Right atrium auricular region (tissue), 2 donors: ENCODE measurements at places on chromosomes 7 and 10. TPM values are rescaled to one million over a fixed set of nuclear protein-coding genes. Genes with fewer than 3 reads are reported as not detected.

GRCh38 chr10:129033340-129033739 is 433.7 kb upstream of the MGMT start:
- DNase-seq: no peak

DNA sequence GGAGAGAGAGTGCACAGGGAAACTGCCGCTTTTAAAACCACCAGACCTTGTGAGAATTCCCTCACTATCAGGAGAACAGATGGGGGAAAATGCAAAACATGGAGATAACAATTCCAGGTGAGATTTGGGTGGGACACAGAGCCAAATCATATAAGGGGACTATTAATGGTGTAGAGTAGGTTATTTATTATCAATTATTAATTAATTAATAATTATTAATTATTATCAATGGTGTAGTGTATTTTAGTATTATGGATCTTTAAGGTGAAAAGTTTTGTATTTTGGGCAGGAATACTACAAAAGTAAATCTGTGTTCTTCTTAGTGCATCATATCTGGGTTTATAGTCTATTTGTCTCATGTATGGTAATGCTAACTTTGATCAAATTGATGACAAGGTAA is 377.7 kb upstream of the KCND2 start:
- no peak for DNase-seq

DNA sequence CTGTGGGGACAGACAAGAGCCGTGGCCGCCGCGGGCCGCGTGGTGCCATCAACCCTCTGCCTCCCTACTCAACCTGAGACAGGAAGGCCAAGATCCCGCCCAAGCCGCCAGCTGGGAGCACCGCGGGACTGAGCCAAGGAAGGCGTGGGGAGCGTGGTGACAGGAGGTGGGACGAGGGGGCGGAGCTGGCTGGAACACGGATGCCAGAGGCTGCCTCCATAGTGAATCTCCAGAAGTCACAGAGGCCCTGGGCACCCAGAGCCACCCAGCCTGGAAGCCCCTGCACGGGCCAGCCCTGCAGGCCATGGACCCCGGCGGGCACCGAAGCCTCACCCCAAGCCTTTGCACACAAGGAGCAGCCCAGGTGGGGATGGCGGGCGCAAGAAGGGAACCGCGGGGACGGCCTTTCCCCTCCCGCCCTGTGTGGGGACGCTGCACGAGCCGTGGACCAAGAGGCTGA is 18.1 kb upstream of the DPYSL4 start:
- no peak for DNase-seq

The TSPAN12 gene
- 29.5 TPM for total RNA-seq

- DNase-seq: no peak
Observed at GRCh38 chr7:69749994-69750393, 151.7 kb downstream of the AUTS2 start.

The CH25H gene
- total RNA-seq: 0.98 TPM

DNA sequence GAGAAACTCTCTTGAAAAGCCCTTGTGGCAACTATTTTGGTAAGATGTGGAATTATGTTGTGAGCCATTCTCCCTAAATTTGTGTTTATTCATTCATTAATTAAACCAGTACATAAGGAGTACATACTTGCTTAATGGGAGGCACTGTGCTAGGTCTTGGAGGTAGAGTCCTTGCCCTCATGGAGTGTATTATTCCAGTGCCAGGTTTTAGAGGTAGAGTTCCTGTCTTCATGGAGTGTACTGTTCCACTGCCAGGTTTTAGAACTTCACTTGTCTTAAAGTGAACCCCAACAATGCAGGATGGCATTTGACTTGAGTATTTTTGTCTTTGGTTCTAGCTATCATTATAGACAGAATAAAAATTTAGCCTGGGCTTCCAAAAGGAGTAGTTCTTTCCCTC is 8.8 kb downstream of the MXI1 start:
- no peak for DNase-seq

DNA sequence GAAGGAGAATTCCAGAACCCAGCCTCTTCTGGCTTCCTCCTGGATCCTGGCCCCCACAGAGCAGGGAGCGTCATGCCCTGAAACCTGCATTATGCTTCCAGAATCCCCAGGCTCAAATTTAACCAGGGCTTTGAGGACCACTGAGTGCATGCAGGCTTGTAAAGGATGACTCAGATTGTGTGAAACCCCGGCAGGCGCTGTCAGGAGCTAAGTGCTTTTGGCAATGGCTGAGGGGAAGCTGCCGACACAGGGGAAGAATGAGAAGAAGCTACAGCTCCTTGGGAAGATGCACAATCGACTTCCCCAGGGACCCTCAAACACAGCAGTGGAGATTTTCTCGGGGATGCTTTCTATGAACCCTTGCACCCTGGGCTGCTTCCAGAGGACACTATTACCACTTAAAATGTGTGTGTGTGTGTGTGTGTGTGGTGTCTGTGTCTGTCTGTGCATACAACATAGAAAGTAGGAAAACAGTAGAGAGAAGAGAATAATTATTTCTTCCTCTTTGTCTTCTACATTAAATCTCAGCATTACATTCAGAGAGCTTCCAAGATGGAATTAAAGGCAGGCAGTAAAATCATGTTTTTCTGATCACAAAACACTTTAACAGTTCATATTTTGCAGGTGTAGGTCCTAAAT is 183.5 kb upstream of the INHBA start:
- DNase-seq: no peak

DNA sequence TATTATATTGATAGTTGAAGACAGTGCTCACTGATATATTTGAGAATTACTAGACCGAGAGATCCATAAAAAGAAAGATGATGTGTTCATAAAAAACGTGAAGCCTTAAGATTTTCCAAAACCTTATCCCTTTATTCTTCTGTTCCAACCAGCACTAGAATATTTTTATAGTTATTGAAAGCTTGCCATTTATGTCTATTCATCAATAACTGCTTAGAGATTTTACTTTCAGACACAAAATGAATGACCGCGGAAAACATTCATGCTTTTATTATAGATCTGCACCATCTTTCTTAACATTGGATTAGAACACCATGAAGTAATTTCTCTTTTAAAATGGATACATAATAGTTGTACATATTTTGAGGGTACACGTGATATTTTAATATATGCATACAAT is 77.6 kb downstream of the FBXL13 start:
- DNase-seq: no peak

The NEURL1 gene
- total RNA-seq: 0.12 TPM

- no peak for DNase-seq
Observed at GRCh38 chr7:122618585-122619189, 80.2 kb downstream of the RNF133 start.

DNA sequence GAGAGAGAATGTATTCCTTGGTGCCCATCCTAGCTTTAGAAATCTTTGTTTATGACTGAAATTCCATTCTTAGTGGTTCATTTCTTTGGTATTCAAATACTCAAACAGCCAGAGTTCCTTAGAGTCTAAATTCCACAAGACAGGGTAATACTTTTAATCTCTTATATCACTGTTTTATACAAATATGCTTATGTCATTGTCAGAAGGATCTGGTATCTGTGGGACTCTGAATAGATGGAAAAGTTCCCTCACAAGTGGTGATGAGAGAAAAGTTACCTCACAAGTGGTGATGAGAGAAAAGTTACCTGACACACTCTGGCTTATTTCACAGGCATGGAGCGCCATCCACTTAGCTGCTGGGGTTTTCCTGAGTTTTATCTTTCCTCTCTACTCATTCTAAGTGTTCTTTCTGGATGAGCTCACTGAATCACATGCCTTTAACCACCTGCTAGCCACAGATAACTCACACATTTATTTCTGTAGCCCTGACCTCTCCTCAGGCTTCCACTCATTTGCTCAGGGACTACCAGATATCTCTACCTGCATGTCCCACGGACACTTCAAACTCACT is 784.0 kb downstream of the SUGCT start:
- no peak for DNase-seq

DNA sequence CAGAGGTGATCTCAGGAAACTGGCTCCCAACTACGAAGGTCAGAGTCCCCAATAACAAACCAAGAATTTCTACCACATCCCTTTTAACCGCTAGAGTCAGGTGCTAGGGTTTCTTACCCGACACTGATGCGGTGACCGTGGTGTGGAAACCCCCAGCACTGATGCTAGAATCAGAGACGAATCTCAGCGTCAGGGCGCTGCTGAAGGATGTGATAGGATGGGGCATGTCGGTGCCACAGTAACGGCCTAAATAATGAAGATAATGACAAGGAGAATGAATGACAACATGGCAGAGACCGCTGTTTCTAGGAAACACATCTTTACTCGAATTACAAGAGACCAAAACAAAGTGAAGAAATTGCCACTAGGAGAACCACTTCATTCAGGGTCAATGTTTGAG is 131.1 kb upstream of the RSU1 start:
- DNase-seq: no peak

The NEUROG3 gene
- not detected for total RNA-seq

The TMEM168 gene
- 15.1 TPM for total RNA-seq

DNA sequence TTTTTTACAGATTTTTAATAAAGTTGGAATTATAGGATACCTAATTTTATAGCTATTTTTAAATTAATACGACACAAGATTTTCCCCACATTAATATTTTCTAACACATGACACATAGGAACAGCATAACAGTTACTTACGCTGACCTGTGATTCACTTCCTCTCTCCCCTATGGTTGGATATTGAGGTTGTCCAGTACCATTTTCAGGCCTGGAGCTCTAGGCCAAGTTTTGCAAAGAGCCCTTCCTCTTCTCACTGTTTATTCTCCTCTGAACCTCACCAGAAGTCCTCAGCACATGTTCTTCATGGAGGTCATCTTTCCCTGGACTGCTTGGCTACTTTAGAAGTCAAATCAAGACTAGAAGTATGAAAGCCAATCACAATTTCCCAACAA is 28.2 kb downstream of the LYZL1 start:
- DNase-seq: no peak

DNA sequence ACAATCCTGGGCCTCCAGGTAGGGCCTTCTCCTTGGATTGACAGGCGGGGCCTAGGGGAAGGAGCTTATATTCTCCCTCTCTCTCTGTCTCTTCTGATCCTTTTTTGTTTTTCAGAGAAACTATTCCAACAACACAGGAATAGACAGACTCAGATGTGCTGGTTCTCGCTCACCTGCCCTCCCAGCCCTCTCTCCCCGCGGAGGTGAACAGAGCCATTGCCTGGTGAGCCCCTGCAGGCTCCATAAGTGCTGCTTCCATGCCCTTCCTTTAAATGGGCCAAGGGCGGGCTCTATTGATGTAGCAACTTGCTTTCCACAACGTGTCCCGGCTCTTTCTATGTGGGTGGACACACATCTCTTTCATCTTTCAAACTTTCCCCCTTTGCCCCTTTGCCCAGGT is 47.2 kb upstream of the IGFBP3 start:
- no peak for DNase-seq

The TMEM270 gene
- not detected for total RNA-seq

The LIPK gene
- not detected for total RNA-seq

The ZNF32 gene
- total RNA-seq: 56.5 TPM

GRCh38 chr10:22053048-22053447 is 49.5 kb upstream of the DNAJC1 start:
- DNase-seq: no peak

The ATP6V0A4 gene
- not detected for total RNA-seq

The CELF2 gene
- 63.2 TPM for total RNA-seq

The TYSND1 gene
- total RNA-seq: 4.4 TPM

The HACD1 gene
- total RNA-seq: 101 TPM

DNA sequence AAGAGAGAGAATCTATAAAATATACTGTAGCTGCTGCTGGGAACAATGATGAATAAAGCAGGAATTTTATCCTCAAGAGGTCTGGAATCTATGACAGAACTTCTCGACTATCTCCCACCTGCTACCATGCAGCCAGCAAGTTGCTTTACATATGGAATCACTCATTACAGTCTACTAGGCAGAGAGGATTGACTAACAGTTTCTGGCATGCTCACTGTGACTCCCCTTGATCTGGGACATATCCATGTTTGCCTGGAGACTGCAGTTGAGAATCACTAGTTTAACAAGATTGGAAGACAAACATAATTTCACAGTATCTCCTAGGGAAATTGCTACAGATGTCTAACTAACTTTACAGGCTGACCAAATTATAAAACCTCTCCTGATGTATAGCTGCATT is 13.3 kb downstream of the GPR37 start:
- DNase-seq: no peak

- no peak for DNase-seq
Observed at GRCh38 chr10:66881814-66882213, 44.0 kb upstream of the LRRTM3 start.
